ENCODE measurements at places on chromosomes 16 and 17.

GRCh38 chr16:50861970-50862411 lies 120.1 kb downstream of the CYLD start:
- DNase-seq, result no peak

- DNase-seq, result no peak
These were observed 414.4 kb downstream of the UTP18 start for GRCh38 chr17:51674579-51675255.

- no peak for DNase-seq
These were observed 402.7 kb upstream of the TNRC6C start for GRCh38 chr17:77555741-77556291.

DNA sequence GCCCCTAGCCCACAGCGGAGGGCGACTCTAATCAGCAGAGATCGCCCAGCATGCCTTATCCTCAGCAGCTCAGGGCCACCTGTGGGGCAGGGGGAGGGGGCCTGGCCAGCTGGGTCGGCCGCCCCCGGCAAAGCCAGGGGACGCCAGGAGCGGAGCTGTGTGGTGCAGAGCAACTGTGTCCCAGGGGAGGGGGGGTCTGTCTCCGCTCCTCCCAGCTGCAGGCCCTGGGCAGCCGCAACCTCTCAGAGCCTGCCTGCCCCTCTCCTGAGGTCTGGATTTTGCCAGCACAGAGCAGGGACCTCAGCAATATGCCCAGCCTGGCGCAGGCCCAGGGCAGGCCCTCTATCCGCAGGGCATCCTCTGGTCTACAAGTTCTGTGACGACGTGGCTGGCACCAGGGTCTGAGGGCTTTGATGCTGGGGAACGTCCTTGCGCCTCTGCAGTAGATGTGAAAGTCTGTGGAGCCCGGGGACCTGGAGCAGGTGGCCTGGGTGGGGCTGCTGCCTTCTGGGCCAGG lies 36.5 kb upstream of the SLC38A10 start:
- DNase-seq, result no peak

GRCh38 chr16:86071611-86072240 lies 172.8 kb downstream of the IRF8 start:
- no peak for DNase-seq

DNA sequence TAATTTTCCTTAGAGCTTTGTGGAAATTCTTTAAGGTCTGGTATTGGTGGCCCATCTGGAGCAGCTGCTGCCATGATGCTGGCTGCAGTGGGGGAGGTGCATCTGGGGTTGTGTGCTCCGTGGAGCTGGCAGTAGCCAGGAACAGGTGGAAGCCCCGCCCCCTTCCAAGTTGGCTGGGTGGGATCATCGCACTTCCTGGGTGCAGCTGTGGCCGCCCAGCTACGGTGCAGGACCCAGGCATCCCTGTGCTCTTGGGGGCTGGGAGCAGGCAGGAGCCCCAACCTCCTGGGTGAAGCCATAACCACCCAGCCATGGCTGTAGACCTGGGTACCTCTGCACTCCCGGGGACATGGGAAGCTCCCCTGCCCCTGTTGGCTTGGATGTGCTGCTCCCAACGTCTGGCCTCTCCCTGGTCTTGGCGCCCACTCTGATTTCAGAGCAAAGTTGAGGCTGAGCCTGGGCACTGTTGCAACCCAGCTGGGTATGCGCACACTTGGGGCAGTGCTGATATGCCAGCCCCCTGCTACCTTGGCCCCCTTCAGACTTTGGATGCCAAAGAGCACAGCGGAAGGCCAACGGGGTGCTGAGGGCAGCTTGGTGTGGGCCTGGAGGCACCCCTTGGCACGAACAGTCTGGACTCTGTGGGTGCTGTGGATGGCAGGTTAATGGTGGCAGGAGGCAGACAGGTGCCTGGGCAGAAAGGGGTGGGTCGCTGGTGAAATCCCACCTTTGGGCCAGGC lies 145.2 kb downstream of the MYO1D start:
- DNase-seq, result no peak

DNA sequence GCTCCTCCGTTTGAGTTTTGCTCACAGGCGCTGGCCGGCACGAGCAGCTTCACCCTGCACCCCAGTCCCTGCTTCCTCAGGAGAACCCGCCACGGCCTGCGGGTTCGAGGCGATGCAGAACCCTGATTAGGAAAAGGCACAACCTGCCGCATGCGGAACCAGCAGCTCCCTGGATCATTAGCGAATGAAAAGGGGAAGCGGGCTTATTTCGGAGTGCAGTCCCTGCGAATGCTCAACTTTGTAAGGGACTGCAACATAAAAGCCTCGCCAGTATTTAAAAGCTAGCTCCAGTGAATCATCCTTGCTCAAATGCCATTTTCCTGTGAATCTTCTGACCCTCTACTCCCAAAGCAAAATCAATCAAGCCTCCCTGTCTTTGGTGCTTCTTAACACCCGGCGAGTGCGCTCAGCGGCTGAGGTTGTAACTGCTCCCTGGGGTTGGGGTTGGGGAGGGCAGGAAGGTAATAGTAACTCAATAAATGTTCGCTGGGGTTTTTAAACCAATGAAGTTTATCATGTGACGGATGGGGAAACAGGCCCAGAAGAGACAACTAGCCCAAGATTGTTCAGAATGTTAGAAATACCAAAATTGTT lies 678 bp upstream of the AKAP10 start:
- peak; percentile 34 for DNase-seq

GRCh38 chr16:49350265-49351095 lies 23.1 kb upstream of the C16orf78 start:
- peak; percentile 49 for DNase-seq

- DNase-seq, result peak; percentile 54
These were observed 737 bp downstream of the NUDT16L1 start for GRCh38 chr16:4693956-4694641.

- no peak for DNase-seq
These were observed 184.8 kb downstream of the IRX5 start for GRCh38 chr16:55115506-55115905.

- no peak for DNase-seq
These were observed 123.3 kb downstream of the CCT6B start for GRCh38 chr17:34837876-34838478.

- no peak for DNase-seq
These were observed 4.0 kb upstream of the CD300LG start for GRCh38 chr17:43842975-43843325.

- DNase-seq, result no peak
These were observed 1.2 kb upstream of the TAOK2 start for GRCh38 chr16:29972500-29972899.

DNA sequence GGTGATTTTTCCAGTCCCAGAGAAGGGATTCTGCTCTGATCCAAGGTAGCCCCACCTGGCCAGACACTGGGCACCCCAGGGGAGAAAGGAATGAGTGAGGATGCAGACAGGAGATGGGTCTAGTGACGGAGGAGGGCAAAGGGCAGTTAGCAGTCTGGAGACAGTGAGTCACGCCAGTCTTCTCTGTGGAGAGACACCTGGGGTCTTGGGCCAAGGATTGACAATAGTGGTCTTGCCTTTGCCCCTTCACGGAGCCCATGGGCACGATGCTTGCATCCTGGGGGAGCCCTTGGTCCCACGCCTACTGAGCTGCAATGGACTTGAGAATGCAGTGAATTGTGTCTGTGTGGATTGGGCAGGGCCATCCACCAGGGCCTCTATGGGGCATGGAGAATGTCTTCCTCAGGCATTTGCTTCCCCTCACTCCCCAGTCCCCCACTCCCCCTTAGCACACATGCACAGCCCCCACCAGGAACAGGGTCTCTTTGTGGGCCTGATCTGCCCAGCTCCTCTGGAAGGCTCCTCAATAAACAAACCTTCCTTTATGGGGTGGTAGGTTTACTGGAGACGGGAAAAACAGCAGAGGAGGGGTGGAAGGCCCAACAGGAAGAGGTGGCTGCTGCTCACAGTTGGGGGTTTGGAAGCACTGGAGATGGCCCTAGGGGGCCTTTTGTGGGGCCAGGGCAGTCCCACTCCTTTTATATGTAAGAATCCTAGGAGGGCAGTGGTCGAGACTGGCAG lies 1.4 kb downstream of the CHAD start:
- no peak for DNase-seq

- no peak for DNase-seq
These were observed at the start of gene SCNN1G for GRCh38 chr16:23182679-23183542. Gene SCNN1G (plus strand): TSS chr16:23182745. CDS start chr16:23186272, 3,527 bp downstream.

GRCh38 chr17:78988152-78988551 lies 8.4 kb upstream of the LGALS3BP start:
- DNase-seq, result no peak

DNA sequence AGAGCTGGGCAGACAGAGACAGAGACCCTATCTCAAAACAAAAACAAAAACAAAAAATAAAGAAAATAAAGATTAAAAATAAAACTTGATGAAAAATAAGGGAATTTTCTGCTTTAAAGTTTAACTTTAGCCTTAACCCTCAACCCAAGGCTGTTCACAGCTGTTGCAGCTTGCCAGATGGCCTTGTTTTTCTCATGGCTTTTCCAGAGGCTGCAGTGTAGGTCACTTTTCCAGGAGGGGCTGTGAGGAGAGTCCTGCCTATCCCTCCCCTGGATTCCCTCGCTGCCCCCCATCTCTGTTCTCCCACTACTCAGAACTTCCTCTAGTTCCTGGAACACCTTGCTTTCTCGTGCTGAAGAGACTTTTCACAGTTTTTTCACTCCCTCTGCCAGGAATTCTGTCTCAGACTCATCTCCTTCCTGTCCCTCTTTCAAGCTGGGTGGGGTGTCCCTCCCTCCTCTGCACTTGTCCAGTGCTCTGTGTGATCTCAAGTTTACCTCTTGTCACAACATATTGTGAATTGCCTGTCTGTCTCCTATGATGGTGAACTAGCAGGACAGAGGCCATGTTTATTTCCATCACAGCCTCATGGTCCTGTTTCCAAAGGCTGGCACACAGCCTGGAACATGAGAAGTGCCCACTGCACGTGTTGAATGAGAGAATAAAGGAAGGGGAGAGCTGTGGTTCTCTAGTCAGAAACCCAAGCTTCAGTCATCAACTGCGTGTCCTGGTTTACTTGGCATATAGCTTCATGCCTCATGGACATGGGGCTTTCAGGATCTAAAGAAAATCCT lies 69.9 kb upstream of the MSI2 start:
- no peak for DNase-seq

GRCh38 chr17:81244358-81245023 lies 5.4 kb downstream of the NDUFAF8 start:
- no peak for DNase-seq

- no peak for DNase-seq
These were observed 3.9 kb upstream of the MARVELD3 start for GRCh38 chr16:71622088-71622487.

DNA sequence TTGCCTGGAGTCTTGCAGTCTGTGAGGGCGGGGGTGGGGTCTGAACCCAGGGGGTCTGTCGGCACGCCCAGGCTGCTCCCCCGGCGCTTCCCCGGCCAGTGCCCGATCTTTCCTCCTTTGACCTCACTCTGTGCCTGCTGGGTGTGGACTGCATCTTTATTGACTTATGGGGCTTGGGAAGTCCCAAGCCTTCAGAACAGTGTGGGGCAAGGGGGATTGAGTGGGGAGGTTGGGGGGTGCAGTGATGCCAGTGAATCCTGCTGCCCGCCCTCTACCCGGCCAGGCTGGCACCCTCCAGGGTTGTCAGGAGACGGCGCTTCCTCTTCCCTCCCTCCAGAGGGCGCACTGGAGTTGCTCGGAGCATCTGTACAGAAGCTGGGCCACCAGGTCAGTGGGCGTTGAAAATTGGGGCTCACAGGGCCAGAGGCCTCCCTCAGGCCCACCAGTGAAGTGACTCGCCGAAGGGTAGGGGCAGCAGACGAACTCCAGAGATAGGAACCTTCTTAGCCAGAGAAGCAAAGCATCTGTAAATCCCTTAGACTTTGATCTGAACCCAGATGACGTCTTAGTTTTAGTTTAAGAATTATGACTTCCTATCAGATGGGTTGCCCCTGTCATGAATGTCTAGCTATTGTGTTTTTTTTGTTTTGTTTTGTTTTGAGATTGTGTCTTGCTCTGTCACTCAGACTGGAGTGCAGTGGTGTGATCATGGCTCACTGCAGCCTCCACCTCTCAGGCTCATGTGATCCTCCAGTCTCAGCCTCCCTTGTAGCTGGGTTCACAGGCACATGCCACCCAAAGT lies 184.8 kb upstream of the CIBAR2 start:
- DNase-seq, result peak; percentile 57

DNA sequence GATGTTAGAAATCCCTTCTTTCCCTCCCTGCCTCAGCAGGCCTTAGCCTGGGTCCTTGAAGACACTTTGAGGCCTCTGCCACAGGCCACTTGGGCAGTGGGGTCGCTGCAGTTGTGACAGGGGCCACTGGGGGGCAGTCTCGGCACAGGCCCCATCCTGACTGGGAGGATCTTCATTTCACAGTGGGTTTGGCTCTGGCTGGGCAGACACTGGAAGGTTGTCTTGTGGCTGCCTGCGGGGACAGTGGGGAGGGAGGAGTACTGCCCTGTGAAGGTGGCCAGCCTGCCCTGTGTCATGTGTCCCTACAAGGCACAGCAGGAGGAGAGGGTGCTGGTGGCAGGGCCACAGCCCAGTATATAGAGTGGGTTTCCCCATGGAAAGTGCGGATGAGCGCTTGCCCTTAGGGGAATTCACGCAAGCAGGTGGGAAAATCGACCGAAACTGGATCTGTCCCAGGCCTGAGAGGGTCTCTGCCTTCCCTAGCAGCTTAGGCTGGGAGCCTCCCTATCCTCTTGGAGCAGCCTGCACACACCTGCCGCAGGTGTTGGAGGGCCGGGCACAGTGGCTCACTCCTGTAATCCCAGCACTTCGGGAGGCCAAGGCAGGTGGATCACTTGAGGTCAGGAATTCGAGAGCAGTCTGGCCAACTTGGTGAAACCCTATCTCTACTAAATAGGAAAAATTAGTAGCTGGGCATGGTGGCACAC lies 28.8 kb downstream of the GINS2 start:
- DNase-seq, result peak; percentile 67

DNA sequence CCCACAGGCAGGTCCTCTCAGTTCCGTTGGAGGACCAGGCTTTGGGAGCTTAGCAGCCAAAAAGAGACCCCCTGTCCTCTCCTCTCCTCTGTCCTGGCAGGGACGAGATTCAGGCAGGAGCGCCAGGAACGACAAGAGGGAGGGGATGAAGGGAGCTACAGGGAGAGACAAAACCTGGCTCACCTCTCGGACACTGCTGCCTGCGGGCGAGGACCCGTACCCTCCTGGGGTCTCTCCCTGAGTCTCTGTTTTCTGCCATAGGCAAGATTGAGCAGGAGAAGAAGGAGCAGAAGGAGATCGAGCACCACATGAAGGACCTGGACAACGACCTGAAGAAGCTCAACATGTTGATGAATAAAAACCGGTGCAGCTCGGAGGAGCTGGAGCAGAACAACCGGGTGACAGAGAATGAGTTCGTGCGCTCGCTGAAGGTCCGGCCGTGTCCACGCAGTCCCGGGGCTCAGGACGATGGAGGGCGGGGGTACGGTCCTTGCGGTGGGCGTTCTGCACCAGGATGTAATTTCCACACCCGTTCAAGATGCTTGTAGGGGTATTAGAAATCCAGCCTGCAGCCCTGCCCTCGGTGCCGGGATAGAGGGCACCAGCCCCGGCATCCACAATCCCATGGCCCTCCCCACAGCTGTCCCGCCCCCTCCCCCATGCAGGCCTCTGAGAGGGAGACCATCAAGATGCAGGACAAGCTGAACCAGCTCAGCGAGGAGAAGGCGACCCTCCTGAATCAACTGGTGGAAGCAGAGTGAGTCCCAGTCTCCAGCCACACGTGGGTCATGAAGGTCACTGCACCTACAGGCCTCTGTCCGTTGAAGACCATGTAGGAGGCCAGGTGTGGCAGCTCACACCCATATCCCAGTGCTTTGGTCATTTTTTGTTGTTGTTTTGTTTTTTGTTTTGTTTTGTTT lies 13.8 kb upstream of the GAA start:
- no peak for DNase-seq

Measured in stimulated activated CD4-positive, alpha-beta T cell treated with anti-CD3 and anti-CD28 coated beads, Interleukin-4, amount 100 ng/mL, for 1 hour (primary cell).